ENCODE measurements at places on chromosomes 1 and 21. TPM values are rescaled to one million over a fixed set of nuclear protein-coding genes. Genes with fewer than 3 reads are reported as not detected.

CRYAA gene
- total RNA-seq, result not detected

GRCh38 chr1:179824265-179824664, 53.3 kb downstream of the TOR1AIP2 start:
- no peak for DNase-seq

GRCh38 chr21:39776589-39776988, 31.6 kb downstream of the IGSF5 start:
- no peak for DNase-seq

DNA sequence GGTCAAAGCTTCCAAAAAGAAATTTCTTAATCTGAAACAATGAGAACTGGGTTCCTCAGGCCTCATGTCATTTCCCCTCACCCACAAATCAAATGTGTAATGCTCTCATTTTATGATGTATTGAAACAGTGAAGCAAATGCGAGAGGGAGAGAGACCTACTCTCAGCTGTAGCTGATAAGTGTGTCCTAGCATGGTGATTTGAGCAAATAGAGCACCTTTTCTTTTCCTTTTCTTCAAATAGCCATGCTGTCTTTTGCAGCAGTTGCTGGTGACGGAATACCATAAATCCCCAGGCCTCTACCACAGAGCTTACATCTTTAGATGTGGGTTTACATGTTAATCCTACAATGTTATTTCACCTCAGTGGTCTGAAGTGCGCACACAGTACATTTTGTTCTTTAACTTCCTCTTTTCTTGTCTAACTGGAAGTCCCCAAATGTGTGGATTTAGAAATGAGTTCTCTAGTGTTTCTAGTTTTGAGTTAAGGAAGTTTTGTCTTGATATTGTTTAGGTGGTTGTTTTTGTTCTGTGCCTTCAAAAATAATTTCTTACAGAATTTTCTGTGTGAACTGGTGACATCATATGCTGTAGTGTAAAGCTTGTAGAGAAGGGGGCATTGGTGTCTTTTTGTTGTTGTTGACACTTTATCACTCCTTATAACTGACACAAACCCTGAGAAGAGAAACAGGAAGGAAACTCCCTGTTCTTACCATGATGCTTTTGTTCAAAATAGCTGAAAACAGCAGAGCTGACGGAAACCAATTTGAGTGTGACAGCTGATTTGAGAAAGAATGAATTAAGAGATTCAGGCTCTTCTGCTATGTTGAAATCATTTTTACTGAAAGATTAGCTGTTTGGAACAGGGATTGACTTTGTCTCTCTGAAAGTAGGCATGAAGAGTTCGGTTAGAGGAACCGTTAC, 12.2 kb downstream of the SMAP2 start:
- DNase-seq, result no peak

DNA sequence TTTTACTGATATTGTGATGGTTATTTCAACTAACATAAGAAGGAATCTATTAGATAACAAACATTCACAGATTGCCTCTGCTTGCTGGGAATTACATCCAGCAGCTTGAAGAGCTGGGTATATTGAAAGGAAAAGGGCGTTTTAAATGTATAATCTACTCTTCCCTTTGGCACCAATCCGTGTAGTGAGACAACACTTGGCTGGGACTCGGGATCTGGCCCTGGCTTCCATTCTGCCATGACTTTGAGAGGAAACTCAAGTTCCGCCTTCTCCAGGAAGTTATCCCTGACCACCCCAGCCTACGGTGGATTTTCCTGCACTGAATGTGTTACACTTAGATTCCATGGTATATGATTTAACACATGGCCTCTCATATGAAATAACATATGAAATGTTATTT, 86.9 kb upstream of the UBE2U start:
- no peak for DNase-seq

Measured in omental fat pad (tissue), 4 donors.